ENCODE measurements at places on chromosomes 1 and 21. TPM values are rescaled to one million over a fixed set of nuclear protein-coding genes. Genes with fewer than 3 reads are reported as not detected.

Gene SLC35E2B
- total RNA-seq: 16.1 TPM

Gene C1orf167
- not detected for total RNA-seq

Gene C1QC
- total RNA-seq: not detected

Gene S100B
- total RNA-seq: not detected

Gene LCE1D
- total RNA-seq: not detected

Gene ASCL5
- total RNA-seq: 0.07 TPM

Gene LDLRAD1
- under 0.01 TPM for total RNA-seq

Gene SIPA1L2
- total RNA-seq: 38.6 TPM

Gene OLFML3
- total RNA-seq: under 0.01 TPM

Gene ESPN
- total RNA-seq: 2.4 TPM

Gene LCE6A
- total RNA-seq: not detected

Gene WNT4
- 0.68 TPM for total RNA-seq

Gene TNFSF4
- total RNA-seq: 1.4 TPM

Gene TSPAN2
- total RNA-seq: 2.6 TPM

Gene FBXO42
- total RNA-seq: 17.4 TPM

Gene TBCE
- total RNA-seq: 17.4 TPM

Gene NTRK1
- under 0.01 TPM for total RNA-seq

Gene MX2
- 0.34 TPM for total RNA-seq

Gene PTGS2
- total RNA-seq: 99.1 TPM

Gene PBX1
- total RNA-seq: 18.7 TPM

Gene FCRLB
- 0.85 TPM for total RNA-seq

Gene SERINC2
- total RNA-seq: 182 TPM

Gene CDC14A
- total RNA-seq: 1.5 TPM

Gene BTBD19
- total RNA-seq: 1.9 TPM

Gene PGBD5
- total RNA-seq: 0.68 TPM

Gene CORT
- total RNA-seq: 0.14 TPM

Gene DNALI1
- under 0.01 TPM for total RNA-seq

Gene CENPF
- 0.85 TPM for total RNA-seq
